ENCODE measurements at places on chromosomes 4 and X.

DNA sequence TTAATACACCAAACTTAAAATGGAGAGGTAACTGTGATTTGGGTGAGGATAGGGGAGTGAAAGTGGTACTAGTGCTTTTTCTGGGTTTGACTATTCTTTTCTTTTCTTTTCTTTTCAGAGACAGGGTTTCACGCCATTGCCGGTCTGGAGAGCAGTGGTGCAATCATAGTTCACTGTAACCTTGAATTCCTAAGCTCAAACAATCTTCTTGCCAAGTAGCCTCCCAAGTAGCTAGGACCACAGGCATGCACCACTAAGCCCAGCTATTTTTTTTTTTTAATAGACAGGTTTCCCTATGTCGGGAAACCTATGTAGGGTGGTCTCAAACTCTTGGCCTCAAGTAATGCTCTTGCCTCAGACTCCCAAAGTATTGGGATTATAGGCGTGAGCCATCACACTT is 3.0 kb upstream of the ARMCX4 start:
- DNase-seq = no peak

GRCh38 chr4:159267869-159268285 is 165.0 kb downstream of the RAPGEF2 start:
- DNase-seq = no peak

- no peak for DNase-seq
Measured at GRCh38 chr4:175998782-175999181, 66.9 kb upstream of the WDR17 start.

DNA sequence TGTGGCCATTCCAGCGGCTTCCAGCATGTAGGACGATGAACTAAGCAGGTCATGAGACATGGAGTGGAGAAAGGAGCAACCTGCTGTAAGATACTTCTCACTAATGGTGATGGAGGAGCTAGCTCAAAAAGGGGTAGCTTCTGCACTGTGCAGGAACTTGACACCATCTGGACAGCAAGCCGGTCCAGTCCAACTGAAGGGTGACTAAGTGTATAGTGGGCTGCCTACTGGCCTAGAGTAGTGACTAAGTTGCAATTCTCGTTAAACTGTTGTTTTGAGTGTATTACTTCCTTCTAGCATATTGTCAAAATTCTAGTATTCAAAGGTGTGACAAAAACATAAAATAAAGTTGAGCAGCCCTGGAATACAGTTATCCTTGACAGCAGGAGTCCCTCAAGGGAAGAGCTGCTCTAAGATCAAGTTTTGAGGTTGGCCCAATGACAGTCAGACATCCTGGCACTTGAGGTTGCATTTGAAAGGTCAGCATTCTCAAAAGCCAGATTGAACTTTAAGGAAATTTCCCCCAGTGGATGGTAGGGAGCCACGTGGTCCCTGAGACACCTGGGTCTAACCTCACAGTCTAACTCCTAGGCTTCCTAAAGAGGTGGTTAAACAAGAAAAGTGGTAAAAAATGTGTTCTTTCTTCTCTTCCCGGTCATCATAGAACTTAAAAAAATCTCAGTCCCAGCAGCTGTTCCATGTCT is 8.0 kb downstream of the CETN2 start:
- no peak for DNase-seq

DNA sequence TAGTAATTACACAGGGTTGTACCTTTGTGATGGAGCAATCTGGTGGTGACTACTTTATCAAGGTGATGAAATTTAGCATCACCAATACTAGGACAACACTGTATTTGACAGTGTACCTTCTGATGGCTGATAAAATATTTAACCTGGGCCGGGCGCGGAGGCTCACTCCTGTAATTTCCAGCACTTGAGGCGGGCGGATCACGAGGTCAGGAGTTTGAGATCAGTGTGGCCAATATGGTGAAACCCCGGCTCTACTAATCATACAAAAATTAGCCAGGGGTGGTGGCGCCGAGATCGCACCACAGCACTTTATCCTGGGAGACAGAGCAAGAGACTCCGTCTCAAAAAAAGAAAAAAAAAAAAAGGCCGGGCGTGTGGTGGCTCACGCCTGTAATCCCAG is 1.9 kb upstream of the TAF1 start:
- no peak for DNase-seq

GRCh38 chrX:74246524-74246923 is 57.5 kb upstream of the ZCCHC13 start:
- DNase-seq = no peak

DNA sequence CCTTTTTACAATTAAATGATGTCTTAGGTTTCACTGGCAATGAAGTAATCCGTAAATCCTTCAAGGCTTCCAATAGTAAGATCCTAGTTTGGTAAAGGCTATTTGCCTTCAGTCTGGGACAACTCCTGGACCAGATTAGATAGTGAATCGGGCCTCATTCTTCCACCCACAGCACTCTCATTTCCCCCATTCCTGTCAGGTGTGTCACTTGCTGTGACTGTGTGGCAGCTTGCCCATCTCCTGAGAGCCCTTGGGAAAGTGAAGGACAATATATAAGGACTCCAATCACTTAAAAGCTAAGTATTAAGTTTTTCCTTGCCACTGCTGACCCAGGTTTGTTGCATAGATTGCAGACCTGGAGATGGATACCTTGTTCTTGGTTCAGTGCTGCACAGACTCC is 3.3 kb upstream of the GASK1B start:
- no peak for DNase-seq

- no peak for DNase-seq
Measured at GRCh38 chr4:152021788-152022438, 261.1 kb upstream of the GATB start.

DNA sequence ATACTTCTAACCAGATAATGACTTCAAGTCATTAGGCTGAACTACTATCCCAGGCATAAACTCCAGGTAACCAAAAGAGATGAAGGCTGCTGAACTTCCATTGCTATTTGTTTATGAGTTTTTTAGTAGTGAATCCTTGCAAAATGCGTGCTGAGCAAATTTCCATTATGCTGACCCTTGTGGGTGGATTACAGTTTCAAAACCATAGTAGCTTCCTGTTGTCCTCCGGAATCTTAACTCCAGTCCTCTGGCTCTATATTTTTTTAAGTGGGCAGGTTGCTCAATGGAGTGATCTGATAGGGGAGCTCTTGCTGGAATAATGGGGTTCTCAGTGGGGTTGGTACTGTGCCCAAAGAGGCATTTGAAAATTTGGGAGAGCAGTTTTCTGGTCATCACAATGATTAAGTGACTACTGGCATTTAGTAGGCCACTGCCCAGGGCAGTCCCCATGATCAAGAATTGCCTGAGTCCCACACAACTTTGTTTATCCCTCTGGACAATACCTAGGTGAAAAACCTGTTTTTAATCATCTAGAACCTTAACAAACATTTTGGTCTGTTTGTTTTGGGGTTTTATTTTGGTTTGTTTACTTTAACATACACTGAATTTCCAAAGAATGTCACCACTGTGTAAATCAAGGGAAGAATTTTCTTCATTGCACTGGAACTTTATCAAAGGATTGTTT is 302.3 kb upstream of the GATB start:
- DNase-seq = no peak

DNA sequence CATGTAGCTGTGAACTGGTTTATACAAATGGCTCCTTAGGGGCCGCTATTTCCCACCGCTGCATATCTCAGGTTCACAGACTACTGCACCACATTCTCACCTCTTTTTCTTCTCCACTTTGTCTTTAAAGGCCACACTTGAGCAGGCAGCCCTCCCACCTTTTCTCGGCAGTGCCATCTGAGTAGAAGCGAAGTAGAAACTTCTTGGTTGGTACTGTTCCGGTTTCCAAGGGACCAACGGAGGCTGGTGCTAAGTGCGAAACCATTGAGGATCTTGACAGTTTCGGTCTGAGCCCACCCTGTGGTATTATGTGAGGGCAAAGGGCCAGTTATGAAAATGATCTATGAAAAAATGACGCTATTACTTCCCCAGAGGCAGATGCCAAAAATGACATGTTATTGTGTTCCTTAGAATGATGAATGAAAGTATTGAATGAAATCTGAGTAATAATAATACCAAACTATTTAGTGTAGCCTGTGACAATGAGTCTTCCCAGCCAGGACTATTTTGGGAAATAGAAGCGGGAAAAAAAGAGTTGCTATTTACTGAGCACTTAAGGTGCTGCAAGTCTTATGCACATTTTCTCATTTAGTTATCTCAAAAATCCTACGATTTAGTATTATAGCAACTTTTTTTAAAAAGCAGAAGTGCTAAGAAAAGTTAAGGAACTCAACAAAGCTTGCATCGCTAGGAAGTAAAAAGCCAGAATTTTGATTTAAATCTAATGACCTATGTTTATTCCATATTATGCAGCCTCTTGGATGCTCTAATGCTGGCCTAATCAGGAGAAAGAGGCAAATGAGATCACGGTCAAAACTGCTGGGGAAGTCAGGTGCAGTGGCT is 29.6 kb upstream of the CHRNA9 start:
- no peak for DNase-seq

- no peak for DNase-seq
Measured at GRCh38 chr4:145530189-145530588, 48.5 kb downstream of the SMAD1 start.

- DNase-seq = no peak
Measured at GRCh38 chr4:141797966-141798365, 161.6 kb downstream of the IL15 start.

DNA sequence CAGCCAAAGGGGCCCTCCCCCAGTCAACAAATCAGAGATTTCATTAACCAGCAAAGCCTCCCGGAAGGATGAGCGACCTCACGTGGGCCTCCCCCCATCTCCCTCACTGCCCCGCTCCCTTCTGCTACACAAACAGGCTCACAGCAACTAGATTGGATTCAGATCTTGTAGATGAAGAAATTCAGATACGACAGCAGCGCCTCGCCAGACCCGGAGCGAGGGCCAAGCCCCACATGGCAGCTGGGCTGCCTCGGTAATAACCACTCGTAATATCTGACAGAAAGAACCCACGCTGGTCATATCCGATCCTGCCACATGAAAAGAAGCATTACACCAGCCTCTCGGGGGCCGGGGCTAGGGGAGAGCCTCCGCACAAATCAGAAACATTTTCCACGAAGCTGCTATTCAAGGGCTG is 581.3 kb downstream of the BCOR start:
- DNase-seq = no peak

GRCh38 chr4:142566777-142567176 is 279.3 kb downstream of the INPP4B start:
- no peak for DNase-seq

GRCh38 chr4:77798385-77798784 is 20.8 kb downstream of the CNOT6L start:
- DNase-seq = no peak

GRCh38 chr4:75289914-75290582 is 224.2 kb downstream of the RCHY1 start:
- DNase-seq = no peak

GRCh38 chrX:39158801-39159657 is 357.8 kb downstream of the MID1IP1 start:
- DNase-seq = no peak

GRCh38 chrX:43655151-43656004 is 721 bp upstream of the MAOA start:
- DNase-seq = no peak

GRCh38 chr4:42512226-42512625 is 114.9 kb downstream of the SHISA3 start:
- no peak for DNase-seq

GRCh38 chr4:176238157-176238610 is 30.8 kb downstream of the ASB5 start:
- DNase-seq = no peak

DNA sequence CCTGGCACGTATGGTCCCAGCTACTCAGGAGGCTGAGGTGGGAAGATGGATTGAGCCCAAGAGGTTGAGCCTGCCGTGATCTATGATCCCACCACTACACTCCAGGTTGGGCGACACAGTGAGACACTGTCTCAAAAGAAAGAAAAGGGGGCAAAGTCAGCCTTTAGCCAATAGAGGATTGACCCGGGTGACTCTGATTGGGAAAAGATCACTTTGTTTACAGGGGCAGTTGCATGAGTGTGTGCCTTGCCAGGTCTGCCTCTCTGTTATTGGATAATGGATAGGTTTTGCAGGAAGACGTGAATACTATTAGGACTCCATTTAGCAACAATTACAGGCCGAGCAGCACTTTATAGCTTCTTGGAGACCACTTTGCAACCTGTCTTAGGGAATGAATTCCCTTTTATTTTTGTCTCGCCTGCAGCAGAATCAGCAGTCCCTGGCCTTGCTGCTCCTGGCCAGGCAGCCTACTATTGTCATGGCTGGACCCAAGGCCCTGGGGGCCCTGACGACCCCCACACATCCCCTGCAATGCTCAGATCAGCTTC is 103.2 kb upstream of the PSAPL1 start:
- no peak for DNase-seq

- no peak for DNase-seq
Measured at GRCh38 chr4:139337612-139338011, 35.3 kb upstream of the NDUFC1 start.

GRCh38 chr4:122689972-122690371 is 42.5 kb upstream of the BBS12 start:
- DNase-seq = no peak

GRCh38 chrX:118250445-118250844 is 95.5 kb upstream of the WDR44 start:
- no peak for DNase-seq

DNA sequence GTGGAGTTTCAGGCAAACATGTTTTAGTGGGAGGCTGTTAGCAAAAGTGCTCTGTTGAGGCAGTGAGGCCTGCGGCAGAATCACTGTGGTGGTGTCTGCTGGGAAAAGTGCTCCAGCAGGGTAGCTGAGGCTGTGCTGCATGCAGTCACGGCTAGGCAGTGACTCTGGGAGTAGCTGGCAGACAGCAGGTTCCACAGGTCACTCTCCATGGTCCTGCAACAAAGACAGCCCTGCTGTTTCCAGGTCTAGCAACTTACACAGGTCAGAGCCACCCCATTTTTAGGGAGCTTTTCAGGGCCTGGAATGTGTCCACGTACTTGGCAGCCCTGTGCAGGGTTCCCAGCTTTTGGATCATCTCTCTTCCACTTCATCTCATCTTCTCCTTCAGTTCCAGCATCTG is 184.3 kb downstream of the NAA11 start:
- DNase-seq = no peak

DNA sequence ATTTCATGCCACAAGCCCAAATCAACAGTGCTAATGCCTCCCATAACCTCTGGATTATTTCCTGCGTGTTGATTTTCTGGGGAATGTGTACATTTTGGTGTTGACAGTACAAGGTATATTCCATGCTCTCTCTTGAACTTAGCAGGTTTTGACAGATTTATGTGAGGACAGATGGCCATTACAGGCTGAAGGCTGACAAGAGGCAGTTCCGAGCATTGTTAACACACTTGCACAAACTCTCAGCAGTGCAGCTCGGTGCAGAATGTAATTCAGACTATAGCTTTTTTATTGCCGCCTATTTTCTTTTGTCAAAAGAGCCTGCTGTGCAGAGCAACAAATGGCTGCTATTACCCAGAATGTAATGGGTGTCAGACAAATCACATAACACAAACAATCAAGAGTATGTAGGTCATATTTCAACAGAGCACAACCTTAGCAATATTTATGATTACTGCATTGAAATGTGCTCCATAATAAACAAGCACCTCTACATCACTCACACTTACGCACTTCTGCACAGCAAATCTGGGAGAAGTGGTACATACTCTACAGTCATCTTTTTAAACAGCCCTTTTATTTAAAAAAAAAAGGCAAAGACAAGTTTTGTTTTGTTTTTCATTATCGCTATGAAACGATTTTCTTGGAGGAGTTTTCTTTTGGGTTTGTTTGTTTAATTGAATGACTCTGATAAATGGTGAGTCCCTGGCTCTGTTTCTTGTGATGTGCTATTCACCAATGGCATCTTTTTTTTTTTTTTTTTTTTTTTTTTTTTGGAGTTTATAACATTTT is 71.6 kb downstream of the PPARGC1A start:
- DNase-seq = no peak

GRCh38 chrX:19953145-19953544 is 37.7 kb downstream of the BCLAF3 start:
- no peak for DNase-seq

- DNase-seq = no peak
Measured at GRCh38 chr4:87881115-87881514, 48.3 kb downstream of the MEPE start.
